ENCODE measurements at places on chromosomes 4 and X.

DNA sequence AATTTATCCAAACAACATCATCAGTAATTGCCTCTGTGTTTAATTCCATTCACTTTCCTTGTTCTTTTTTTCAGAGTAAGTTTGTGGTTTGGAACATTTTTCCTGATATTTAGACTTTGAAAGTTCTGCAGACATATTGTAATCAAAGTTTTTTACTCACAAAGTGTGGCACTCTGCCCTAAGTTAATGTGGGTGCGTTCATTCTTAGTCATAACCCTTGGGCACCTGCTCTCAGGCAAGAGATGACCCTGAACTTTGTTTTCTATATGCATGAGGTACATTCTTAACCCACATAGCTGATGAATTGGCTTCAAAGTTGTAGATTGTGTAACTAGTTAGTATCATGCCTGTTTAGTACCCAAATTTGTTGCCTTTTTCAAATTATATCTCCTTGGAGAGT, 424.3 kb downstream of the GRXCR1 start:
- no peak for DNase-seq

- DNase-seq = no peak
These were observed 80.4 kb downstream of the NDST3 start for GRCh38 chr4:118114720-118115119.

DNA sequence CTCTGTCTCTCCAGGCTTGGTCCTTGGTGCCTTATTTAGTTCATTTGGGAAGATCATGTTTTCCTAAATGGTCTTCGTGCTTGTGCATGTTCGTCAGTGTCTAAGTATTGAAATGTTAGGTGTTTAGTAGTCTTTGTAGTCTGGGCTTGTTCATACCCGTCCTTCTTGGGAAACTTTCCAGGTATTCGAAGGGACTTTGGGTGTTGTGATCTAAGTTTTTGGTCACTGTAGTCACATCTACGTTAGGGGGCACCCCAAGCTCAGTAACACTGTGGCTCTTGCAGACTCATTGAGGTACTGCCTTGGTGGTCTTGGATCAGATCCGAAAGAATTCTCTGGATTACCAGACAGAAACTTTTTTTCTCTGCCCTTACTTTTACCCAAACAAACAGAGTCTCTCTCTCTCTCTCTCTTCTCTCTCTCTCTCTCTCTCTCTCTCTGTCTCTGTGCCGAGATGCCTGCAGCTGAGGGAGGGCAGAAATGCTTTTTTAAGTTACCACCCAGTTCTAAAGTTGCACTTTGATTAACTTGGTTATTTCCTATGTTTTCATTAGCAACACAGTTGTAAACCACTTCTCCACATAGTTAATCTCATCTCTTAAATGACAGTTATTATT, 67.6 kb upstream of the SLC7A3 start:
- no peak for DNase-seq

DNA sequence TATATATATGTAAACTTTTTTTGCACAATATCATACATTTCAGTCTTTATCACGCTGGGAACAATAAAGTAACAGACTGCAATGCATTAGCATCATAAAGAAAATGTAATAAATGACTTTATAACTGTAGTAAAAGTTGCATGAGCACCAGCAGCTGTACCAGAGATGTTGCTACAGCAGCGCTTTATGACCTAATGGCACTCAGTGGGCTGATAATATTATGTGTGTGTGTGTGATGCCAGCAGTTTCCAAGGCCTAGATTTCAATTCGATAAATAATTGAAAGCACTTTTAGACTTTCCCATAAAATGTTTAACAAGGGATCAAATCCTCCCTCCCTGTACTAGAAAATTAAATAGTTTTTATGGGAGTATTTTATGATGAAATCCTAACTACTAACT, 367.6 kb upstream of the AGA start:
- no peak for DNase-seq

GRCh38 chrX:22577181-22577580, 304.5 kb downstream of the CBLL2 start:
- no peak for DNase-seq

- DNase-seq = no peak
These were observed 20.5 kb upstream of the TMEM192 start for GRCh38 chr4:165133150-165133549.

- peak; percentile 70 for DNase-seq
These were observed 923 bp upstream of the CPEB2 start for GRCh38 chr4:15001248-15001868.

GRCh38 chr4:122882857-122883735, 39.3 kb downstream of the NUDT6 start:
- no peak for DNase-seq

GRCh38 chr4:123784626-123785025, 388.0 kb downstream of the SPRY1 start:
- DNase-seq = no peak

DNA sequence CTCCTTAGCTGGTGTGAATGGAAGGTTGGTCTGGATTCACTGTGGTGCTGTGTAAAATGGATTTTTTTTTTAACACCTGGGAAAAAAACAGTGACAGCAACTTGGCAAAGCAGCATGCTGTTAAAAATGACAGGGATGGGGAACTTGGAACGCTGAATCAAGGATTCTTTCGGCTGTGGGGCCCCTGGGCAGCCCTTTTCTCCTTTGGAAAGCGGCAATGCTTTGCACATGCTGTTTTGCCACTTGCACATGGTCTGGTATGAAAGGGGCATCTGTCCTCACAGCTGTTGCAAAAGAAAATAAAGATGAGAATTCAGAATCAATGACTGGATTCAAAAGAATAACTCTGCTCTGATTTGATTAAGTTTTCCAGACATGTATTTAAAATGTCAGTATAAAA, 10.7 kb upstream of the PIGA start:
- DNase-seq = no peak

DNA sequence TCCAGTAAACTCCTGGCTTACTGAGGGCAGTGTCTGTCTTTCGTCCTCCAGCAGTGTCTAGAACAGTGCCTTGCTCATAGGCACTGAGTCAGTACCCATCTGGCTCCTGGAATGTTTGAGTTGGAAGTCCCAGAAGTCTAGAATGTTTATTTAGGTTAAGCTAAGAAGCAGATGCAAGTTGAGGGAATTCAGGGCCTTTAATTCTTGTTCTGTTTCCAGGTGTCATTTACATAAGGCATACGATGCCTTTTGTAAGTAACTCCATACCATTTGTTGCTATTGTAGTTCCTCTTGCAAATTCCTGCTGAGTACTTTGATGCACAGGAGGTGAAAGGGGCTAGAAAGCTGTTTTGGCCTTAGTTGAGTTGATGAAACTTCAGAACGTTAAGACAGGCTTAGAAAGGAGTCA, 22.2 kb downstream of the ARHGAP10 start:
- no peak for DNase-seq

GRCh38 chr4:1211371-1211770, 37.6 kb downstream of the CTBP1 start:
- DNase-seq = no peak

Measured in D341Med (cell line).